ENCODE measurements at places on chromosomes 16 and 17.

DNA sequence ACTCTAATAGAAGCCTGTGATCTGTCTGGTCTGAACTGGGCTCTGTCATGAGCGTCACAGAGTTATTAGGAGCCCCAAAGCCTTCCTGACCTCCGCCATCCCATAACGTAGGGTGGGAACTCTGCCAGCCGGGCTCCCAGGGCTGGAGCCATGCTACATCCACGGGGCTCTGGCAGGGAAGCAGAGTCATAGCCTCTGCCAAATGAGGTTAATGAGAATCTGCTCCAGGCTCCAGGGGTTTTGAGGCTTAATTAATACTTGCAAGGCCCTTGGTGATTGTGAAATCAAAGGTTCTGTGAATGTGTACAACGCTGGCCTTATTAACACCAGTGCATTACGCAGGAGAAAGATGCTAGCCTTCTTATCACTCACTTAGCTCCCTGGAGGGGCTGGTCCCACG lies 42.4 kb upstream of the ZFP90 start:
- DNase-seq: no peak

GRCh38 chr17:38915639-38915995 lies 9.8 kb upstream of the LASP1NB start:
- DNase-seq: no peak

- peak; percentile 53 for DNase-seq
These were observed 12.7 kb downstream of the SLC35B1 start for GRCh38 chr17:49694847-49695697.

DNA sequence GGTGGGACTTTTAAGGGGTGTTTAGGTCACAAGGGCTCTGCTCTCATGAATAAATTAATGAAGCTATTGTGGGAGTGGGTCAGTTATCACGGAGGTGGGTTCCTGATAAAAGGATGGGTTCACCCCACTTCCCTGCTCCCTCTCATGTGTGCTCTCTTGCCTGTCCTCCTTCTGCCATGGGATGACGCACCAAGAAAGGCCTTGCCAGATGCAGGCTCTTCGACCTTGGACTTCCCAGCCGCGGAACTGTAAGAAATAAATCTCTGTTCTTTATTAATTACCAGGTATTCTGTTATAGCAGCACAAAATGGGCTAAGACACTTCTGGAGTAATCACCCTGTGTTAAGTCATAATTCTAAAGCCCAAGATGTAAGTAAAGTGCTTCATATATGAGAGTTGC lies 141.5 kb downstream of the ASIC2 start:
- DNase-seq: no peak

GRCh38 chr17:72665852-72666851 lies 426.3 kb downstream of the SLC39A11 start:
- DNase-seq: peak; percentile 73
